ENCODE measurements at places on chromosomes 11 and 22.

DNA sequence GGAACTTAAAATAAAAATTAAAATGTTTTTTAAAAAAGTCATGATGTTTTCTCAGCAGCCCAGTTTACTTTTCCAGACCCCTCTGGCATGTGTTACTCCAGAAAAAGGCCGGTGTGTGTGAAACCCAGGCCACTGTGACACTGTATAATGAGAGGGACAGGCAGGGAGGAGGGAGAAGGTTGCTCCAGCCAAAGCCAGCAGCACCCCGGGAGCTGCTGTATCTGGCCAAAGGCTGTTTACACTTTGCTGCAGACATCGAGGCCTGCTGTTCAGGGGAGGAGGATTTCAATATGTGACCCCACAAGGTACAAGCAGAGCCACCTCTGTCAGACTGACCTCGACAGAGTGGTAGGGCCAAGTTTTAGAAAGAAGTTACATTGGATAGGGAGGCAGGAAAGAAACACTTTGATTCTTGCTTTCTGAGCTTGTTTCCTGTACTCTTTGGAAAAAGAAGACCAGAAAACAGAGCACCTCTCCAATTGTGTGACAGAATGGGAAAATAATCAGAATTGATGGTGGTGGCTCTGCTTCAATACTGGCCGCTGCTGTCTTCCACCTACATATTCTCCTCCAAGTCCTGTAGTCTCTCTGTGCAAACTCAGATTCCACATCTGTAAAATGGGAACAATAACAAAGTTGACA lies 41.0 kb upstream of the CD44 start:
- no peak for DNase-seq

GRCh38 chr11:47376525-47377371 lies 1.6 kb downstream of the SPI1 start:
- DNase-seq, result no peak

GRCh38 chr11:30741039-30741550 lies 154.9 kb upstream of the MPPED2 start:
- DNase-seq, result no peak

- DNase-seq, result no peak
Measured at GRCh38 chr22:35792506-35792905, 74.8 kb downstream of the APOL5 start.

DNA sequence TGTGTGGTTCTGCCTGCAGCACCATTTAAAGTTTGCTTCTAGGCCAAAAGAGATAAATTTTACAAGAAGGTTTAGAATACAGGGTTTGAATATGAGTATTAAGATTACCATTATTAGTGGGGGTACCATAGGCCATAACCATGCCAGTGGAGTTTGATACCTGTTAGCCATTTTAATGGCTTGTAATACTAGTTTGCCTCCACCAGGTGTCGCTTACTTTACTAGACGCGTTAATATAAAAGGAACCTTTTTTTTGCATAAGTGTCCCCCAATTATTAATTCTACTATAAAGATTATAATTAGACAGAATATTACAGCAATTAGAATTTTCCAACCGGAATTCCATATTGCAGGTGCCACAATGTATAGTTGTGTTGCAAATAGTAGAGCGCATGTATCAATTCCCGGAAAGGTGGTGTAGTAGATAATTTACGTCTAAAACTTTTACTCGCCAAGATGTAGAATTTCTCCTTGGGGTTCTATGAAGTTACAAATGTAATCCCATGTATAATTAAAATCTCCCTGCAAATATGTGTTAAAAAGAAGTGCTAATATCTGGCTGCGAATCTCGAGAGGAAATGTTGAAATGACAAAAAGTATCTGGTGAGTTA lies 16.1 kb downstream of the MS4A6E start:
- no peak for DNase-seq

DNA sequence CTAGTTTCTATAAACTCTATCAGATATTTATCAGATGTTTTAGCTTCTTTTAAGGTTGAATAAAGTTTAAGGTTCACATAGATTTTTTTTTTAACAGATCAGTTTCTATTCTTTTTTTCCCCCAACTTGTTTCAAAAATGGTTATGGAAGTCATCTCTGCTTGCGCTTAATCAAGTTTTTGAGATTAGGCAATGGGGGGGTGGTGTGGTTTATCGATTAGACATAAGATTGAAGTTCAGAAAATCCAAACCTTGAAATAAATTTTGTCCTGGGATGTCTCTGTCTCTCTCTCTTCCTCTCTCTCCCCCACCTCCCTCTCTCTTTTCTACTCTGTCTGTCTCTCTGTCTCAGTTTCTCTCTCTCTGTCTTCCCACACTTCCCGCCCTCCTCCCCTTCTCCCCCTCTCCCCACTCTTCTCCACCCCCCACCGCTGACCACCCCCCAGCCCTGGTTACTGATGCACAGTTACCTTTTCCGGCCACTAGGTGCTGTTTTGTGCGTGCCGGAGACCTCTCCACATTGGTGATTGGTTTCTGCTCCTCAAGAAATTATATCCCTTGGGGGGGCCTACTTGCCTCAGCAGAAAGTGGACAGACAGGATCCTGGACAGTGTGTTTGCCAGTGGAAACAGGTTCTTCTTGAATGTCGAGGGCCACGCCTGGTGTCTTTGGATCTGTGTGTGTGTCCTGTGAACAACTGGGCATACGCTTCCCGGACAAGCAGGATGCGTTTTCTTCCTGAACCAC lies 29.7 kb upstream of the ANO1 start:
- DNase-seq, result no peak

GRCh38 chr11:12272821-12273617 lies 104.4 kb upstream of the PARVA start:
- no peak for DNase-seq
